ENCODE measurements at places on chromosomes 3 and 15.

DNA sequence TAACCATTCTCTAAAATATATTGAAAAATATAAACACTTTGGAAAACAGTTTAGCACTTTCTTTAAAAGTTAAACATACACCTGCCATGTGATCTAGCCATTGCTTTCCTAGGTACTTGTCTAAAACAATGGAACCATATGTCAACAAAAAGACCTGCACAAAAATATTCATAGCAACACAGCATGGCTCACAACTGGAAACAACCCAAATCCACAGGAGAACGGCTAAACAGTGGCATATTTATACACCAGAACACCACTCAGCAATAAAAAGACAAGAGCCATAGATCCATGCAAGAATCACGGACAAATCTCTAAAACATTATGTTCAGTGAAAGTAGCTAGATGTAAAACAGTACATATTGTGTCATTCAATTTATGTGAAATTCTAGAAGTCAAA is 221.3 kb upstream of the UBE2E2 start:
- no peak for DNase-seq

DNA sequence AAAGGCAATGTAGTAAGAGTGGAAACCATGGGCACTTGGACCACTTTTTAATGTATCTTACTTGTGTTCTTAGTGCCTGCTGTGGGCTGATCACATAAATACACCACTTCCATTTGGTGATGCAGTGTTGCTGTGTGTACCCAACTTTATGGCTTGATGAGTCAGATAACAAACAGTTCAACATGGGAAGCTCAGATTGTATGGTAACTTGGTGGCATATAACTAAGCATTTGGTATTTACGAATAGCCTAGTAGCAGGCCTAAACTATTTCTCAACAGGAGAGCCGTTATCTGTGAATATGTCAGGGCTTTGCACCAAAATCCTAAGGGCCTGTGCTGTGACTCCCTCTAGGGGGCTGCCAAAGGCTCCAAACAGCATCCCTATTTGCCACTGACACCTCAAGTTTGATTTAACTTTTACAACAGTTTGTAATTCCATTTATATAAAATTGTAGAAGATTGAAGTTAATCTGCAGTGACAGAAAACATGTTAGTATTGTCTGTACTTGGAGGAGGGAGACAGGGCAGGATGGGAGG is 640.4 kb upstream of the CADM2 start:
- DNase-seq = no peak

DNA sequence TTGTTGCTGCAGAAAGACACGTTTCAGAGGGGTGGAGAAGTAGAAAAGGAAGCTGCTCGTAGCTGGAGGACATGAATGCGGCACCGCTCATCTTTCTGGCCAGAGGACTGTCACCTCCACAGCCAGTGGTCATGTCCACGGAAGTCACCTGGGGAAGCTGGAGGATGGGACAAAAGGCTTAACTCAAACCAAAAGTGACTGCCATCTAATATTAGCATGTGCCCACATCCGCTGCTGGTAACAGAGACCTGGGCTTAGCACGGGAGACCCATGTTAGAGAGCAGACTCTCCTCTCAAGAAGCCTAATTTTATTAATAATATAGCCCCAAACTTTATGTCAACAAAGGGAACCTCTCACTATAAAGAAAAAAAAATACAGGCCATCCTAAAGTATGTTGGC is 5.9 kb downstream of the MEX3B start:
- no peak for DNase-seq

- peak; percentile 20 for DNase-seq
Observed at GRCh38 chr3:114454551-114455251, 160.9 kb downstream of the TIGIT start.

DNA sequence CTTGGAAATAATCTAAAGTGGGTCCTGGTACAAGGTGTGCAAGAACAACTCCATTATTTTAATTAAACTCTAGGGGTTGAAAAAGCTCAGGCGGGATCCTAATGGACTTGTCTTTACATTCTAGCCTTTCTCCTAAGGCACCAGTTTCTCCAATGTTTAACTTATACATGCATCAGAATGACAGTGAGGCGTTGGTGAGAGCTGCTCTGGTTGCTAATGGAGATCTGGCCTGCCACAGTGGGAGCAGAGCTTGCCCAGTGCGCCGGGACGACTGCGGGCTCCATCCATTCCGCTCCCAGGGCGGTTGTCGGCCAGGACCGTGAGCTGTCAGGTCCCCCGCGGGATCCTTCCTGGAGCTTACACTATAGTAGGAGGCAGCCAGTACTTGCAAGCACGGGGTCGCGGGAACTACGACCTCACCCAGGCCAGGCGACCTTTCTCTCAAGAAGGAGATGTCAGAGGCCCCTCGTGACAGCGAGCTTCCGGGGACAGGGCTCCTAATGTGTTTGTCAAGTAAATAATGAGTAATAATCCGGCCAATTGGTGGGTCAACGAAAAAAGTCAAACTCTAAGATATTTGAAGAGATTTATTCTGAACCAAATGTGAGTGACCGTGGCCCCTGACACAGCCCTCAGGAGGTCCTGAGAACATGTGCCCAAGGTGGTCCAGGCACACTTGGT is 991 bp upstream of the HIGD1A start:
- peak; percentile 26 for DNase-seq

DNA sequence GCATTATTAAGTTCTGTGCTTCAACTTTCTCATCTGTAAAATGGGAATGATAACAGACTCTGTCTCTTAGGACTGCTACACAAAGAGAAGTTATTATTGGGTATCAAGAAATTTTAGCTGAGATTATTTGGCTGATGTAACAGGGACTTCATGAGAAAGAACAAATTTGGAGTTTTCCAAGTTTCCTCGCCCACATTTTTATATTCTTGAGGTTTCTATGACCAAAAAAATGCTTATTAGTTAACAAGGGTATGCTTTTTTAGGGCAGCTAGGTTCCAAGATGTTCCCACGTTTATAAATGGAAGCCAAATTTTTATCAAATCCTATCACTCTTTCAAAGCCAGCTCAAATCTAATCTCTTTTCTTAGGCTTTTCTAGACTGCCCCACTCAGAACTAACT is 50.6 kb upstream of the C3orf80 start:
- no peak for DNase-seq

DNA sequence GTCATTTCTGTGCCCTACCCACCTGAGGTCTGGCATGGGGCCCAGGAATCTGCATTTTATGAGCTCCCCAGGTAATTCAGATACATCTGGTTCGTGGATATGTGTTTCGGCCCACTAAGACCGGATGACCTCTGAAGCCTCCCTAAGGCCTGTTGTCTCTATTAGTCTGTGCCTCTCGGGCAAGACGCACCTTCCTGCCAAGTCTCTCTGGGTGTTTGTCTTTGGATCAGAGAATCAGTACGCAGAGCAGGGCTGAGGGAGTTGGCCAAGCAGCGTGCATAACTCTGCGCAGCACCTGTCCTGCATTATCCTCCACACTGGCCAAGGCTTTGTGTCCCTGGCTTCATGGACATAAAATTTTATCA is 181.0 kb downstream of the THSD4 start:
- no peak for DNase-seq

GRCh38 chr3:146532406-146532805 is 12.0 kb downstream of the PLSCR1 start:
- DNase-seq = no peak

DNA sequence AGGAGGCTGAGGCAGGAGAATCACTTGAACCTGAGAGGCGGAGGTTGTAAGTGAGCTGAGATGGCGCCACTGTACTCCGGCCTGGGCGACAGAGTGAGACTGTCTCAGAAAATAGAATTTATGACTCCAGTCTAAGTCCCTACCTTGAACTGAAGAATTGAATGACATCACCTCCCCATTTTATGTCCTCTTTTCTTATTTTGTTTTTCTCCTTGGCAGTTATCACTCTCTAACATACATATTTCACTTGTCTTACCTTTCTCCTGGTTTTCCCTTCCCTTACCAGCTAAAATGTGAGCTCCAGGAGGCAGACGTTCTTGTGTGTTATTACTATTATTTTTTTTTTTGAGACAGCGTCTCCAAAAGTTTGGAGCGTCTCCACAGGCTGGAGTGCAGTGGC is 7.6 kb downstream of the TATDN2 start:
- no peak for DNase-seq

DNA sequence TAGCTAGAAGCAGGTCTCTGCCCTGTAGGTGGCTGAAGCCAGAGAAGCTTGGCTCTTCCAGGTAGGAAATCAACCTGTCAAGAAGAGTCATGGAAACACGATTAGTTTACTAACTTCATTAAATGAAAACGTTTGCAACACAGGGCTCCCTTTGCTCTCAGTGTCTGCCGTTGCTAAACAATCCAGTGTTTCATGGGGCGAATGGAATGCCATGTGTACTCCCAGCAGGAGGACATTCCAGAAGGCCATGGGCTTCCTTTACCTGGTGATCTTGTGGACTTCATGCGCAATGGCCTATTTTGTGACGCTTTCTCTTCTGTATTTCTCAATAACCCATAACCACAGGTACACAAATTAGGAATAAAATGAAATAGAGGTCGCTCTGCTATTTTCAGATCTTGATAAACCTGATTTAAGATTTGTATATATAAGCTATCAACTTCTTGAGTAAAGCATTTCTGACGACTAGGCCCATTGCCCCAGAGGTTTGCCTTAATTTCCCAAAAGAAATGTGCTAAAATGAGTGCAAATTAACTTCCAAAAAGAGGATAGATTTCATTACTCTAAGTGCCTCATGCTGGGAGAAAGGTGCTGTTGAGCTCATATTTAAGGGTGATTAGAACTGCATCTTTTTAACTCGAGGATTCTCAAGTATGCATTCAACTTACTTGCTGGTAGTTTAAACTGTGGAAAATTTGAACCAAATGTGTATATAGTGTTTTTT is 171.0 kb downstream of the EPHA3 start:
- no peak for DNase-seq
